ENCODE measurements at places on chromosomes 1 and 21.

- DNase-seq, result no peak
These were observed 51.1 kb upstream of the CTTNBP2NL start for GRCh38 chr1:112344754-112345423.

DNA sequence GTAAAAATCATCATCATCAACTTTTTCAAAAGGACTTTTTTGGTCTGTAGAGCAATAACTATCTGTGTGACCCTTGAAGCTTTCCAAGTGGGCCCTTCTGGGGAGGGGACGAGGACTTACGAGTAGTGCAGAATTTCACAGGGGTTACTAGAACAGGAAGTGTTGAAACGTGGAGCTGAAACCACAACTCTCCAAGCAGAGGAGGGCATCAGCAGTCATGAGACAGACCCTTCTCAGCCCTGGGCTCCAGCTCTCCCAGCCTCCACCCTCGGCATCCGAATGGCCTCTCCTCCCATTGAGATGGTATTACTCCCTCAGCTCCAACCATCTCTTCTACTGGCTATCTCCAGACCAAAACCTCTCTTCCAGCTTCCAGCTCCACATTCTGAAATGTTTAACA, 3.6 kb downstream of the FAM89A start:
- no peak for DNase-seq

DNA sequence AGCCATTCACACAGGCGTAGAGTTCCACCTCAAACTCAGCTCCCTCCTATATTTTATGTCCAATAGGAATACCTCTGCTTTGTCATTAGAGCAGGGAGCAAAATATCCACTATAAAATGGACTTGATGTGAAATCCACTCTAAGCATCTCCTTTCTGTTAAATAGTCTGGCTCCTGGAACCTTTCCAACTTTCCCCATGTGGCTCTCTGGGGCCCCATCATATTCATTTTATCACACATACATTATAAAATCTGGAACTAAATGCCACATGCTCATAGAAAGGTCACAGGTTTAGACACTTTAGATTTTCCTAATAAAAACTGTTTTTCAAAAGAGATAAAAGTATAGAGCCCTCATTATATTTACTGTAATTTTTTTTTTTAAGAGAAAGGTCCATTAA, 82.1 kb downstream of the PTPN14 start:
- no peak for DNase-seq

DNA sequence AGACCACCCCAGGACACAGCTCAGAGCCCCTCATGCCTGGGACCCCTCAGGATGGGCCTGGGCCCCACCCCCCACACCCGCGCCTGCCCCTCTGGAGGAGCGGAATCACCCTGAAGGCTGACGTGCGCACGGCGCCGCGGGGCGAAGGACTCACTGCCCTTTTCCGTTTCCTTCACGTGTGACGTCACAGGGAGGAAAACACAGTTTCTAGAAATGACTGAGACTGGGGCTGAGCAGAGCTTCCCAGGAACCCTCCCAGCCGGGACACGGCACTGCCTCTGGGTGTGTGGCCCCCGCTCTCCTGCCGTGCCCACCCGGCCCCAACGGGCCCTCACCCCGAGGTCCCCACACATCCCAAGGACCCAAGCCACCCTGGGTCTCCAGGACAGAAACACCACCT, 5.4 kb upstream of the TNFRSF4 start:
- DNase-seq, result no peak

- no peak for DNase-seq
These were observed 149.6 kb downstream of the LMO4 start for GRCh38 chr1:87478231-87478630.

- no peak for DNase-seq
These were observed 35.0 kb downstream of the DNAJC6 start for GRCh38 chr1:65344171-65344814.
